Activated CD4-positive, alpha-beta T cell treated with anti-CD3 and anti-CD28 coated beads for 48 hours (primary cell): ENCODE measurements at places on chromosomes 3 and 15.

DNA sequence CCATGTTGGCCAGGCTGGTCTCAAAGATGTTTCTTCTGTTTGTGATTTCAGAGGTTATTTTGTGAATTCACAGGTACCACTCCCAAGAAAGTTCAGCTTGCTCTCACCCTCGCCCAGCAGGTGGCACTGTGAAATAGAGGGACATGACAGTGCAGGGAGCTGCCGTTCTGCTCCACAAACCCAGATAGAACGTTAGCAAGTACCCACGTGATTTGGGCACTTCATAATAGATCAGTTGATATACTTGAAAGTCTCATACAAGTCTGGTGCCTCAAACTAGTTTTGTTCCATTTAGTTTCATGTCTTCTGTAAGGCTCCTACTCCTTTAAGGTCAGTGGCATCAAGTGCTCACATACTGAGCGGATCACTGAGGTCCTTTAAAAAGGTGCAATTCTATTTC, 45.5 kb downstream of the FILIP1L start:
- DNase-seq: peak; percentile 87

GRCh38 chr3:155271343-155271613, 22.2 kb downstream of the STRIT1 start:
- no peak for DNase-seq

DNA sequence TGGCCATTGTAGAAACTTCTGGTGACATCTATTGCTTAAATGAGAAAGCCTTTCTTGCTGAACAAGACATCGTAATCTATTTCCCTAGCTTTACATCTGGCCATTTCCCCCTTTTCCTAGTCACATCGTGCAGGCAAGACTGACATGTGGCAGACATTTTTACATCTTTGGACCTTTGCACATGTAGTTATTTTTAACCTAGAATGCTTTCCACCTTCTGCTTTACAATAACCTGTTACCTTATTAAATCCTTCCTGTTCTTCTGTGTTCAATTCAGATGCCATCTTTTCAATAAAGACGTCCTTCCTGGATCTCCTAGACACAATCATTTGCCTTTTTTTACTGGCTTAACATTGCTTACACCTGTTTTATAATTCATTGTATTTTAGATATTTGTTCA, 343.3 kb downstream of the DIPK2A start:
- no peak for DNase-seq

DNA sequence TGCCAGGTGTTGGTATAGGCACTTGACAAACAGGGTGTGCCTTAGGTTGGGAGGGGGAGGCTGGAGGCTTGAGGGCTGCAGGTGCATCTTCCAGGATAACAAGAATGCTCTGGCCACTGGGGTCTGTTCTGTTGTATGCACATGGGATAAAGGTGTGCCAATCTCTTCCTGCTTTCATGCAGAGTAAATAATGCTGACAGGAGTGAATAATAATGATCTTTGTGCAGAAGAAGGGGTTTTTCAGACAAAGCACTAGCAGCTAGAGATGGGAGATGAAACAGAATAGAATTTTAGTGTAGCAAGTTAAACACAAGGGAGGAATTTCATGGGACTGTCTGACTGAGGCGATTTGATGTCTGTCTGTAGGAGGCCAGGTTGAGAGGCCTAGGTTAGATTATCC, 1.9 kb upstream of the ROPN1 start:
- no peak for DNase-seq

- no peak for DNase-seq
Measured at GRCh38 chr3:172285844-172286243, 162.4 kb downstream of the GHSR start.

DNA sequence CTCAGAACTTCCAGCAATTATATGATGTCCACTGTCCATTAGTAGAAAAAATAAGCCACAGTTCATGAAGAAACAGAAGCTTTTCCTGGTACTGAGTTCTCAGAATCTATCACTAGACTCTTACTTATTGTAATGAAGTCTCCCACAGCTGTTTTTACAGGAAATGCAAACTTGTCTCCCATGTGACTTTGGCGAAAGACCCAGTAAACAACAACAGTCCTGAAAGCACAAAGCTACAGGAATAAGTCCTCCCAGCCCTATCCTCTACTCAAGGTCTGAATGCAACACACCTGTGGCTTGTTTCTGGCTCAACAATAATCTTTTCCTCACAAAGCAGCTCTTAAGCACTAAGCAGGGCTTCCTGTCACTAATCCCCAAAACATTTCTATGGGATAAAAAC, 55.9 kb downstream of the EOMES start:
- no peak for DNase-seq

DNA sequence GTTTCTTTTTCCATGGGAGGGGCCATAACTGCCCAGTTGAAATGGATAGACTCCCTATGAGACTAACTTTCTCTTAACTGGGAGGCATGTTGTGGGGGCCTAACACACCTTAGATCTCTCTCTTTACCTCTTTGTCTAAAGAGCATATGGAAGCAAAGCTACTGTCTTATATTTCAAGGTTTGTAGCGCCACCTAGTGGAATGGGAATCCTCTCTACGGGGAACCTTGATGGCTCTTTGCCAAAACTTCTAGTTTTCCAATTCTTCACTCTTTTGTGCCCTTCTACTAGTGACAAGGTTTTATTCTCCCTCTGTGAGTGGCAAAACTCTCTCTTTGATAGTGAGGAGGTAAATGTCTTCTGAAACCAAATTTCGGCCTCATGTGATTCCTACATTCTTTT, 1030.4 kb upstream of the CADM2 start:
- DNase-seq: peak; percentile 7

GRCh38 chr15:25844981-25845680, 18.0 kb downstream of the ATP10A start:
- no peak for DNase-seq

- no peak for DNase-seq
Measured at GRCh38 chr3:124812291-124813265, 74.6 kb downstream of the ITGB5 start.

DNA sequence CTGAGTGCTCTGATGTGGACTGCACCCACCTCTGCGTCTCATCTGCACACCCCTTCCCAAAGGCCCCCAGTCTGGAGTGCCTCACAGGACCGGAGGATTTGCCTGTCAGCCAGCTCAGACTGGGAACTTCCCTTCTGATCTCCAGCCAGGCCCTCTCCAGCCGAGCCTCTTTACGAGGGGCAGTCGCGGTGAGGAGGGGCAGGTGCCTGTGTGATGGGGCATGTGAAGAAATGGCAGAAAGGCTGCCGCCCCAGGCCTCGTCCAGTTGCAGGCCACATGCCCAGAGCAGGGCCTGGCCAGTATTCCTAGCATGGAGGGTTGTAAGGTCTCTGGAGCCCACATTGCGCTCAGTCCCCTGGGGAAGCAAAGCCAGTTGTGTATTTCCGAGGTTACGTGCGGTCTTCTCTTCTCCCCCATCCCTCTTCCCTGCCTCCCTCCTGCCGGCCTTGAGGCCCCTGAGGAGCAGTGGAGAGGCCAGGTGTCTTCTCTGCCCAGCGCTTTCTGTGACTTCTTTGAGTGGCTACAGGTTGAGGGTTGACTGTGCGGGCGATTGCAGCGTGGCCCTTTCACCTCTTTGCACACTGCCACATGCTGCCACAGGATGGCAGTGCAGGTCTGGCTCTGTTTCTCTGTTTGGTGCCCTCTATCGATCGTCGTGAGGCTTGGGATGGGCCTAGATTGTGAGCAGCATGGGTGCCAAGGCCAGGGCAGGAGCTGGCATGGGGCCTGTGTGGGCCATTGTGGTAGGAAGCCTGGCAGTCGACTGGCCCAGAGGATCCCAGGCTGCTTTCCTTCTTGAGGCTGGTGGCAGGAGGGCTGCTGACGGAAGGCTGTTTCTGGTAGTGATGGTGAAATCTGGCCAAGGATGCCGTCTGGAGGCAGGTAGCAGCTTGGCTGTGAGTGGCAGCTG, 5.3 kb downstream of the CLK3 start:
- peak; percentile 86 for DNase-seq

GRCh38 chr3:164879201-164879600, 199.1 kb downstream of the SI start:
- no peak for DNase-seq

DNA sequence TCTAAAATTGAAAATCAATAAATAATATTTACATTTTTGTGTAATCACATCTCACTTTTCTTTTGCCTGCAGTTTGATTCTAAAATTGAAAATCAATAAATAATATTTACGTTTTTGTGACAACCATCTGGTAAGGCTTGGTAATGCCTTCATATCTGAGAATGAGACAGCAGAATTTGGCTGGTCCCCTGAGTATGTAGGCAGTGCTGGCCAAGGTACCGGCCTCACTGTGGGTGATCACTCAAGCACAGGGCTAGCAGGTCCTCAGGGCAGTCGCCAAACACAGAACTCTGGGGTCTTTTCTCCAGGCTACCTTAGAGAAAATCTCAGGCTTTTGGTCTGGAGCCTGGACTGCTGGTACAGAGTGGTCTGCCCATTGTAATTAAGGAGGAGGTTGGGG, 26.2 kb downstream of the RTP3 start:
- no peak for DNase-seq

GRCh38 chr3:23804441-23805209, 1.1 kb upstream of the UBE2E1 start:
- no peak for DNase-seq

GRCh38 chr15:78538358-78538757, 1.9 kb upstream of the PSMA4 start:
- no peak for DNase-seq

DNA sequence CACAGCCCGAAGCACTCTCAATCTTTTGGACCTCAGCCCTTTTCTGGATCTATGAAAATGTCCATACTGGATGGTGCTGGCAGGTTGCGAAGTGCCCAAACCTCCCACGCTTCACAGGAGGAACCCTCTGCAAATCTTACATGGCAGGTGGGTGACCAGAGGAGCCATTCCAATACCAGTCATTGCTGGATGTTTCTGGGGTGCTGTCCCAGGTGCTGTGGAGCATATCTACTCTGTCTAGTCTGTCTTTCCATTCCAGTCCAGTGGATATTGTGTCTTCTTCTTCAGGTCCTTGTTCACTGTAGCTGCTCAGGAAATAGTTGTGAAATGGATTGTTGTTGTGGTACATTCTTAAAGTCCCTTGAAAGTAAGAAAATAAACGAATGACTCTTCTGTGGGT, 10.7 kb upstream of the ADIPOQ start:
- no peak for DNase-seq

DNA sequence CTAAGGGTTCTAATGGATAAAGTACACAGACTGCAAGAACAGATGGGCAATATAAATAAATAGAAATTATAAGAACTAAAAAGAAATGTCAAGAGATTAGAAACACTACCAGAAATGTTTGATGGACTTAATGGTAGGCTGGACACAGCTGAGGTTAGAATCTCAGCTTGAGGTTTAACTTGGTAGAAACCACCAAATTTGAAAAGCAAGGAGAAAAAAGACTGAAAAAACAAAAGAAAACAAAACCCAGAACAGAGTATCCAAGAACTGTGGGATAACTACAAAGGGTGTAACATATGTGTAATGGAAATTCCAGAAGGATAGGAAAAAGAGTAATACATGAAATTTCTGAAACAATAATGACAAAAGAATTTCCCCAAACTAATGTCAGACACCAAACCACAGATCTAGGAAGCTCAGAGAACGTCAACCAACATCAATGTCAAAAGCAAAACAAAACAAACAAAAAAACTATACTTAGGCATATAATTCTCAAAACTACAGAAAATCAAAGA, 35.0 kb downstream of the RFX7 start:
- DNase-seq: no peak

GRCh38 chr3:9653565-9654248, 4.4 kb downstream of the MTMR14 start:
- no peak for DNase-seq

- no peak for DNase-seq
Measured at GRCh38 chr15:56608140-56608778, 125.0 kb downstream of the ZNF280D start.

DNA sequence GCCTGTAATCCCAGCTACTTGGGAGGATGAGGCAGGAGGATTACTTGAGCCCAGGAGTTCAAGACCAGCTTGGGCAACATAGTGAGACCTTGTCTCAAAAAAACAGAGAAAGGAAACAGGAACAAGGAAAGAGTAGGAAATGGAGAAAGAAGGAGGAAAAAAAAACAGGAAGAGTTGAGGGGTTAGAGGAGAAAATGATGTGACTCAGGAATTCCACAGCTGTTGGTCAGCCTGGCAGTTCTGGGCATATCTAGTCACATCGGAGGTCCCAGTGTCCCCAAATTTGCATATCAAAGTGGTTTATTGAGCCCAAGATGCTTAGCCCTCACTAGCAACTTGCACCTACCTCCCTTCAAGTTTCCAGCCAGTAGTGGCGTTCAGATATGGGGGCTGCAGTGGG, 18.8 kb upstream of the JMJD7 start:
- DNase-seq: no peak

DNA sequence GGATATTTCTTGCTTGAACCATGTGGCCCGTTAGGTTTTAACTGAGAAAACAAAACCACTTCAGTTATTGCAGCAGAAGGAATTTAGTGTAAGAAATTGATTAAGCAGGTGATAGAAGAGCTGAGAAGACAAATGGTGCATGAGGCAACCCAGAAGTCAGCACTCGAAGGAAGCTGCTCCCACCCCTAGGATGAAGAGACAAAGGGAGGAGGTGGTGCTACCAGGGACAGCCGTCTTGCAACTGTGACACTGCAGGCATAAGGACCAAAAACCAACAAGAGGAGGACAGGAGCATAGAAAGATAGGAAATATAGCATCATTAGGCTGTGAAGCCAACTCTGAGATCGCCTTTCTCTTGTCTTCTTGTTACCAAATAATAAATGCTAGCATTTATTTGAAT, 89.0 kb downstream of the IL20RB start:
- DNase-seq: no peak

DNA sequence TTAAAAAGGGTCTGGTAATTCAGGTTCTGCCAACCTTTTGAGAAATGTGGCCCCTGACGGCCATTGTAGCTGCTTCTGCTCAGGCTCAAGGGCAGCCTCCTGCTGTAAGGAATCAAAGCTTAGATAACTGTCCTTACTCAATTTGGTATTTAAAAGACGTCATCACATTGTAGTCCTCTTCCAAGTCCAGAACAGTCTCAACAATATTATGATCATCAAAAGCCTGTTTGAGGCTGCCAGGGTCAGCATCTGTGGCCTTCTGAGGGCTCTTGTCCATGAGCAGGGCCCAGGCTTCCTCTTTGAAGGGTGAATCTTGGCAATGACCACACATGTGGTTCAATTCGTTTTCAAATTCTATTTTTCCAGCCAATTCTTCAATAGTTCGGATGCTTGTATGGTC, 6.0 kb downstream of the C3orf62 start:
- DNase-seq: no peak

- DNase-seq: no peak
Measured at GRCh38 chr3:27606537-27606936, 115.6 kb downstream of the EOMES start.

DNA sequence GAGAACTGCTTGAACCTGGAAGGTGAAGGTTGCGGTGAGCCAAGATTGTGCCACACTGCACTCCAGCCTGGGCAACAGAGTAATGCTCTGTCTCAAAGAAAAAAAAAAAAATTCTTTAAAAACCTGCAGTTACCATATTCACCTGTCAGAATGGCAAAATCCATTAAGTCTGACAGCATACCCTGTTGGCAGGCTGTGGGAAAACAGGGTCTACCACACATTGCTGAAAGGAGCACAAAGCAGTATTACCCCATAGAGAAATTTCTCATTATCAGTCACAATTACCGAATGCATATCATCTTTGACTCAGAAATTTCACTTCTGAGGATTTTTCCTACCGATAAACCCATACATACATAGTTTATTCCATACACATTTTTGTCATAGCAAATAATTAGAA, 264.1 kb upstream of the SLCO3A1 start:
- peak; percentile 49 for DNase-seq
